AG04449 (cell line): ENCODE measurements at places on chromosomes 3 and 15.

- DNase-seq = peak; percentile 73
These were observed 73.0 kb downstream of the ATP10A start for GRCh38 chr15:25790000-25790660.

DNA sequence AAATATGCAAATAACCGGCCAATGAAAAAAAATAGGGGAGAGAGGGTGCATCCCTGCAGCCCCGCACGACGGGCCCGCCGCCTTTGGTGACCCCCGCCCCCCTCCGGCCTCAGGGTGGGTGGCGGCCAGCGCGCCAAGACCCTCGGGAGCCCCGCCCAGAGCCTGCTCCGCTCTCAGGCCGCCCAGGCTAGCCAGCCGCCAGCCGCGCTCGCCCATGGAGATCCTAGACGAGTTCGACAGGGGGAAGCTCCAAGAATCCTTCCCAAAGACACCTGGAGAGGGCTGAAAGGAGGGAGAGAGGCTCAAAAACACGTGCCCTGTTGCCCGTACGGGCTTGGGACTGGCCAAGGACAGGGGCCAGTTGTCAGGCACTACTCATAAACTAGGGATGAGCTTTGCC lies 434.0 kb downstream of the NR2F2 start:
- no peak for DNase-seq

- no peak for DNase-seq
These were observed 6.2 kb upstream of the OXTR start for GRCh38 chr3:8775602-8776001.

DNA sequence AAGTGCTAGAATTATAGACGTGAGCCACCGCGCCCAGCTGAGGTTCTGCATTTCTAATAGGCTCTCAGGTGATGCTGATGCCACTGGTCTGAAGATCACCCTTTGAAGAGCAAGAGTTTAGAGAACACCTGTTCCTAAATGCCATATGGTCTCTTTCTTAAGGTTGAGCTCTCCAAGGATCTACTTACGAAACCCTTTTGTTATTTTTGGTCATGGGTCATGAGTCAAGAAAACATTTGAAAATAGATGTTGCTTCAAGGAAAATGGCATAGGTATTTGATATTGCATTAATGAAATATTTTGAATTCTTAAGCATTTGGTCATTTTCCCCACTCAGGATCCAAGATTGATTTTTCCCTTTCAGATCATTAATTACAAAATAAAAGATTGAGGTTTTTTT lies 74.7 kb upstream of the SOX2 start:
- DNase-seq = no peak

DNA sequence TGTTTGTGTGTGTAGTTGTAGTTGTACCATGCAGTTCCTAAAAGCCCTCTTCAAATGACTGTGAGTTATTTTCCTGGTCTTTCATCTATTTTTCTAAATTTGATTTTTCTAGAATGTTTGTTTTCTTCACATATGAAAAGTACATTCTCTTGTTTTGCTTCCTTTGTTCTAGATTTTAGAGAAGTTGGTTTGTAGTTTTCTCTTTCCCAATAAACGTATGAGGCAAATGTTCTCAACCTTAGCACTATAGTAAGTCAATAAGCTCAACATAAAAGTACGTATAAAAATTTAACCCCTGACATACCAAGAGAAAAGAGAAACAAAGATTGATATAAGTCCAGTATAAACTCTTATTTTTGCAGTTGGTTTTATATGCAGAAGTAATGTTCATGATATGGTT lies 74.7 kb downstream of the IL1RAP start:
- no peak for DNase-seq

DNA sequence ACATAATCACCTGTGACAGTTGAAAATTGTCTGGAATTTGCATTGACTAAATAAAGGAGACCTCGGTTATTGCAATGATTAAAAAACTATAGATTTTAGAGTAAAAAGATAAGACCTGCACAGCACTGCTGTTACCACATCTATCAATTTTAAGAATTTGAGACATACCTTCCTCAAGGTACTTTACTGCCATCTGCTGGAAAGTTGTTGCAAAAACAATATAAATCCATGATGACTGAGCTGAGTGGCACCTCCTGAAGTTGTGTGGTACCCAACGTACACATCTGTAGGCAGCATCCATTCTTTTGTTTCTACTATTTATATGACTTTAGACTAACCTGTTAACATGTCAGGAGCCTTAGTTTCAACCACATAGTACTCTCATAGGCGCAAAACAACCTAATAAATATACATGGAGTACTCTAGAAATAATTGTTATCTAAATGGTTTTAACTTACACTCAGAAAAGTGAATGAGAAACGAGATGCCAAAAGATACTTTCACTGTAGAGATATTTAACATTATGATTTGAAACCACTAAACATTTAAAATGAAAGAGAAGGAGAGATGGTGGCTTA lies 106.7 kb downstream of the GHSR start:
- no peak for DNase-seq

GRCh38 chr15:38503496-38503895 lies 49.6 kb downstream of the FAM98B start:
- no peak for DNase-seq

- no peak for DNase-seq
These were observed 116.7 kb upstream of the PLCL2 start for GRCh38 chr3:16768014-16768413.

DNA sequence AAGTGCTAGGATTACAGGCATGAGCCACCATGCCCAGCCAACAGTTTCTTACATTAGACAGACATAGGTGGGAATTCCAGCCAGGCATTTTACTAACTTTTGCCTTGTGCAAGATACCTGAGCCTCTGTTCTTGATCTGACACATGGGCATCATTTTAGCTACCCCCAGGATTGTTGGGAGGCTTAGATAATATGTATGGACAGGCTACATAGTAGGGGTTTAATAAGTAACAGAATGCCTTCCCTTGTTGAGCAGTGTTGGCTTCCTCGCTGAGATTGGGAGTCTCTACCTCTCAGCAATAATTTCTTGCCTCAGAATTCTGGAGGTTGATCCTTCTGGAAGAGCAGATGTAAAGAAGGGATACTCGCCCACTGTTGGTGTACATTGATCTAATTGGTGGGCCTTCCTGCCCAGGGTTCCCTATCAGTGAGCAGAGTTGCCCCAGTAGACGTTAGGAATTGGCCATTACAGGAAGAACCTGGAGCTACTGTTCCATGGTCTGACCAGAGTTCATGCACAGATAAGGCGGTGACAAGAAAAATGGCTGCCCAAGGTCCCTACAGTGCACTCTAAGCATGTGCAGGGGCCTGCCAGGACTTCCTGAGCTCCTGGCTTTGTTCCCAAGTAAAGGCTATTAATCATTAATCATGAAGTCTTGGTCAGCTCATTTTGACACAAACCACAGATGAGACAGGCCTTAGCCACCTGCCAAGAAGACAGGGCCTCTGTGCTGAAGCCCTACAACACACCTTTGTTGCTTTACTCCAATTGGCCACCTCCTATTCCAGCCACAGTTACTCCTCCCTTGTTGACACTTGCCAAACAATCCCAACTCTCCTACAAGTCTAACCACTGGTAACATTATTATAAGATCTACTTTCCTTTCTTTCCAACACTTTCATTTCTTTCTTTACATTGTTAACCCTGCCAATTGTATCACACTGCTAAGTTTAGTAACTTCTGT lies 5.0 kb upstream of the IL17RE start:
- no peak for DNase-seq

DNA sequence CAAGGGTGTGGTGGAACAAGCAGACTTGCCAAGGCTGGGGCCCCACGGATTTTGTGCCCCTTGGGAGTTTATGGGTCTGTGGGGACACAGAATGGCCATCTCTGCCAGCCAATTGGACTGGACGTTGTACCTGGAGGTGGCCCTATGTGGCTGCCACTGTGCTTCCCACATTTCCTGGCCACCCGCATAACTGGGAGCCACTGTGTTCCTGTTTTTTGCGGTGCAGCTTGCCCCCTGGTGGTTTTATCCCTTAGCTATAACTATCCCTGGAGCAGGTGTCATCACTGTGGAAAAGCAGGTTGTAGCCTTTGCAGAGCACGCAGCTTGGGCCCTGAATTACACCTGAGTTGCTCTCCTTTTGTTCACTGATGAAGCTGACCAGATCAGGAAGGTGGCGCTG lies 306.3 kb downstream of the ZPLD1 start:
- no peak for DNase-seq

DNA sequence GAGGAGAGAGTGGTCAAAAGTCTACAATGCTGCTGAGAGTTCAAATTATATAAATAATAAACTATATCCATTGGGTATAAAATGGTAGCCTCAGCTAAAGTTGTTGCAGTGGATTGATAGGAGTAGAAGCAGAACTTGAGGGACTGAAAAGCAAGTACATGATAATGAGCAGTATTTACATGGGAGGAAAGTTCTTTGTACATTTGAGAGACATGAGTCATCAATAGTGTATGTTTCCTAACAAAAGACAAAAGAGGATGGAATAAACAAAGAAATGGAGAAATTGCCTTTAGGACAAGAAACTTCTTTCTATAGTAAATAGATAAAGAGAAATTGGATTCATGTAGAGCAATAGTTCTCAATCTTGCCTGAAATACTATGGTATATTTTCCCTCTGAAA lies 110.0 kb upstream of the PLSCR5 start:
- DNase-seq = no peak

GRCh38 chr3:109132801-109133473 lies 3.6 kb upstream of the C3orf85 start:
- DNase-seq = no peak

GRCh38 chr3:126194713-126195305 lies 14.4 kb upstream of the ALDH1L1 start:
- DNase-seq = no peak

GRCh38 chr15:52876991-52877663 lies 87.0 kb upstream of the ONECUT1 start:
- no peak for DNase-seq

DNA sequence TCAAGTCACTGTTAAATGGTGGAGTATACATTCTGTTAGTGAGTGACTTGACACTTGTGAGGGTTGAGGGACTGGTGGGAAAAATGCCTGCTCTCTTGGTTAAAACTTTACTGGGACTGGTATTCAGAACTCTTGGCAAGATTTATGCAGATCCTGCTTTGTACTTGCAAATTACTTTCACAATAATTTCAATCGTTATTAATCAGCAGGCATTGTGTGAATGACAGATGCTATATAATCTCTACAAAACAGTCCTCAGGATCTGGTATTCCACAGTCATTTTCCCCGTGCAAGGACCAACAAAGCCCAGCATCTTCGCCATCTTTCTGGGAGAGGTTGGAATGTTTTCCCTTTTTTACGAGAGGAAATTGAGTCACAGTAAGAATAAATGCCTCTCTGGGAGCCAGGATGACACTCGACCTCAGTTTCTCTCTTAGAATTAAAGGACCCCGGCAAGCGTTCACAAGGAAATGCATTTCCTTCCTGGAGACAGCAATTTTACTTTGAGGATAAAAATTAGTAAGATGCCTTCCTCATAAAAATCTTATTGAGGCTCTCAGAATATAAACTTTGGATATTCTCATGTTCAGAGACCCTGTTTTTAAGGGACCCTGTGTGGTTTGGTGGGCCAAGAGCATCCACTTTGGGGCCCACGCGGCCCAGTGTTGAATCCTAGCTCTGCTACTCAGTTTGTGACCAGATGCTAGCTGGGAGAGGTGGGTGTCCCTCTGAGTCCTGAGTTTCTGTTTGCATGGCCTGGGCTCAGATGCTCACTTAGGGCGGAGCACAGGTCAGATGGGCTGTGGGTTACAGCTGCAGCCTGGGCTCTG lies 45.3 kb upstream of the PLCL2 start:
- DNase-seq = no peak

DNA sequence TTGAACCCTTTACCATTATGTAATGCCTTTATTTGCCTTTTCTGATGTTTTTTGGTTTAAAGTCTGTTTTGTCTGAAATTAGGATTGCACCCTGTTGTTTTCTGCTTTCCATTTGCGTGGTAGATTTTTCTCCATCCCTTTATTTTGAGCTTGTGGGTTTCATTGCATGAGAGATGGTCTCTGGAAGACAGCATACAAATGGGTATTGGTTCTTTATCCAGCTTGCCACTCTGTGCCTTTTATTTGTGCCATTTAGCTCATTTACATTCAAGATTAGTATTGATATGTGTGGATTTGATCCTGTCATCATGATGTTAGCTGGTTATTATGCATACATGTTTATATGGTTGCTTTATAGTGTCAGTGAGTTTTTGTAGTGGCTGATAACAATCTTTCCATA lies 318.7 kb upstream of the PPP2R3A start:
- DNase-seq = no peak

DNA sequence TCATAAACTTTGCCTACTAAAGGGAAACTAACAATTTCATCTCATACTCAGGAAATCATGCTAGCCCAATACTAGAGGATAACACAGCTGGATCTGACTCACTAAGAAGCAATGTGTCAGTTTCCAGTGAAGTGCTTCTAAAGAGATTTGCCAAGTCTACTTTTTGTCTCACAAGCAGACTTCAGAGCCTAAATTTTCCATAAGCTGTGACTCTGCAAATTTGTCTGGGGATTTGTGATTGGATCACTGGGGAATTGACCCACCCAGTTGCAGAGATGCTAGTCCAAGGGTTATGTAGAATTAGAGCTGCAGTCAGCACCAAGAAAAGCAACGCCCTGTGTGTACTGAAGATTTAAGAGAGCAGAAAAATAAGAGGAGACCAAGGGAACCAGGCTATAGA lies 647.1 kb downstream of the NTRK3 start:
- peak; percentile 75 for DNase-seq

GRCh38 chr3:64229903-64230302 lies 4.6 kb upstream of the PRICKLE2 start:
- DNase-seq = no peak
